Activated naive CD8-positive, alpha-beta T cell treated with anti-CD3 and anti-CD28 coated beads, Interleukin-2, amount 50 U/mL, for 24 hours (primary cell): ENCODE measurements at places on chromosomes 6 and 20.

DNA sequence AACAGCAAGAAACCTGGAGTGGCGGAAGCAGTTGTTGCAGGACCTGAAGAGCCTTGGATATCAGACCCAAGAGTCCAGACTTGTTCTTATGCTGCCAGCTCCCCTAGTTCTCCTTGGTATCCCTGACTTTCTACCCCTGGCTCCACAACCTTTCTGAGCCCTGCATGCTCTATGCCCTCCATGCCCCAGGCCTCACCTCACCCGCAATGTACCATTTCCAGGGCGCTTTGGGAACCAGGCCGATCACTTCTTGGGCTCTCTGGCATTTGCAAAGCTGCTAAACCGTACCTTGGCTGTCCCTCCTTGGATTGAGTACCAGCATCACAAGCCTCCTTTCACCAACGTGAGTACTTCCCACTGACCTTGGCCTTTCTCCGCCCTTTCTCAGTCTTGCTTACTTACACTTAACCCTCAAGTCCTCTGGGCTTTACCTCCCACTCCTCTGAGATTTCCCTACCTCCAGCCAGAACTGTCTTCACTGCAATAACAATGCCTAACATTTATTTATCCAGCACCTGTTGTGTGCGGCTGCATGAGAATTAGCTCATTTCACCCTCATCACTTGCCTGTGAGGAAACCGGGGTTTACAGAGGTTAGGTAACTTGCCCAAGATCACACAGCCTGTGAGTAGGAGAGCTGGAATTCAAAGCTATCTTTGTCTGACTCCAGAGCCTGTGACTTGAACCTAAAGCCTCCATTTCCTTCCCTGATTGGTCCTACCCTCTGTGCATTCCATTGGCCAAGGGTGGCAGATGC lies 2.3 kb downstream of the POFUT1 start:
- DNase-seq: no peak

GRCh38 chr6:11013721-11014070 lies 30.4 kb downstream of the ELOVL2 start:
- DNase-seq: no peak

GRCh38 chr6:18245642-18246041 lies 18.7 kb downstream of the DEK start:
- DNase-seq: peak; percentile 27

GRCh38 chr6:25227854-25228253 lies 51.3 kb upstream of the CARMIL1 start:
- no peak for DNase-seq

DNA sequence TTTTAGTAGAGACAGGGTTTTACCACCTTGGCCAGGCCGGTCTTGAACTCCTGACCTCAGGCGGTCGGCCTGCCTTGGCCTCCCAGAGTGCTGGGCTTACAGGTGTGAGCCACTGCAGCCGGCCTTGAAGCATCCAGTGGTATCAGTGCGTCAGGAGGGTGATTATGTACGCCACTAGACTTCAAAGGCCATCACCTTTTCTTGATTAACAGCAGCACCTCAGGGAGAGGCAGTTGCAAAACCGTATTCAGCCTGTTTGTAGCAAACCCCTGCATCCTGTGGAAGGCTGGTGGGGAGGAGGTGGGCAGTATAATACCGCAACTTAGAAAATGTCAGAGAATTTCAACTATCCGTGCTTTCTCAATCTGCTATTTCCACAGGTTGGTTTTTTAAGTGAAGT lies 27.3 kb upstream of the SHLD1 start:
- DNase-seq: peak; percentile 3

- DNase-seq: no peak
Measured at GRCh38 chr6:20148433-20148832, 63.8 kb downstream of the MBOAT1 start.

- DNase-seq: no peak
Measured at GRCh38 chr20:54843431-54843830, 368.0 kb downstream of the DOK5 start.

DNA sequence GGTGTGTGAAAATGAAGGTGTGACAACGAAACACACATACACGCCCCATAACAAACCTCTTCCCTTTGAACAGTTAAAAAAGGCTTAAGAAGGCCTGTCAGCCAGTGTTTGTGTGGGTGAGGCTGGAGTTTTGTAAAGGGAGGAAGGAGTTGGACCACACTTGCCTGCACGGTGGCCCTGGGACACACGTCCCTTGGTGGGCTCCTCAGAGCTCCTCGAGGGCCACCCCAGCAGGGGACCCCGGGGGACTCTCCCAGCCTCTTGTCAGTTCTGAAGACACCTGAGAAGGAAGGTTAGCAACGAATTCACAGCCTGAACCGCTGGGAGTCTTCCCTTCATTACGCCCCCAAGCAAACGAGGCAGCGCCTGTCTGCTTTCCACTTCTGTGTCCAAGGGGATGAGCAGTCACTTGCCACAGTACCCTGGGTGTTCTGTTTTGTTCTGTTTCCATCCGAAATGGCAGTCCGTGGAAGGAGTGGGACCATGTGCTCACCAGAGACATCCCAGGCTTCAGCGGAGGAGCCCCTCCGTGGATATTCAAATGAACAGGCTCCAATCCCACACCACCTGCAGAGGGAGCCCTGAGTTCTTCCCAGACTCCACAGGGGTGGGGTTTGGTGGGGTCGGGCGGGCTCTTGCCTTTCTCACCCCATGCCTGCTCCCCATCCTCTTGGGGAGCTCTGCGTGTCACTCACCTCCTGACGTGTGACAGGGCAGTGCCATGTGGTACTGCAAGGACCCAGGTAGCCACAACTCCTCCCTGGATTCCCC lies 68.6 kb downstream of the NRN1 start:
- DNase-seq: no peak

DNA sequence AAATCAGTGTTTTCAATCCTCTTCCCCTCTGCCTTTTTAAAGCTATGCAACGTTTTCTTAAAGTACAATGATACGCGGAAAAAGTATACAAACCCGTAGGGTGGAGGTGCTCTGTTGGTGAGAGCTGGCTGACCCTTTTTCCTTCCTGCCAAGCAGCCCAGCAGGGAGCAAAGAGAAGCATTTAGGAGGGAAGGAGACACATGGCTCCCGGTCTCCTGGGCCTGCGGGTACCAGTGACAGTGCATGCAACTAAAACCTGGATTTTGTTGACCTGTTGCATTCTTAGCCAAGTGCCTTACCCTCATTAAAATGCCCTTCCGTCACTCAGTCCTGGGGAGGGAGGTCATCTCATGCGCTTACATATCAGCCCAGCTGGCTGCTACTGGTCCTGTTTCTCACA lies 87.2 kb downstream of the SLX4IP start:
- no peak for DNase-seq

DNA sequence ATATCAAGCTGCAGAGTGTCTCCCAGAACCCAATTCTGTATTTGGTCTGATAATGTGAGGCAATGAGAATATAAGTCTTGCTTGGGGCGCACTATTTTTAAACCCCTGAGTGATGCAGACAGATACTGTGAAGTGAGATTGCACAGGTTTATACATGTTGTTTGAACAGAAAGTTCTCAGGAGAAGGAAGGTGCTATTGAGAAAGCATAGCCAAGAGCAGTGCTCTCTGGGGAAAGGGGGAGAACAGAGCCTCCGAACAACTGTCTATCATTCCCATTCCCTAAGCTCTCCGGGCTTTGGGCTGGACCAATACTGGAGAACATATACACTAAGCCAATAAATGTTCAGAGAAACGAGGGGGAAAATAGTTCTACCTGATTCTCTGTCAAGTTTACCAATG lies 75.8 kb downstream of the PERP start:
- DNase-seq: no peak

DNA sequence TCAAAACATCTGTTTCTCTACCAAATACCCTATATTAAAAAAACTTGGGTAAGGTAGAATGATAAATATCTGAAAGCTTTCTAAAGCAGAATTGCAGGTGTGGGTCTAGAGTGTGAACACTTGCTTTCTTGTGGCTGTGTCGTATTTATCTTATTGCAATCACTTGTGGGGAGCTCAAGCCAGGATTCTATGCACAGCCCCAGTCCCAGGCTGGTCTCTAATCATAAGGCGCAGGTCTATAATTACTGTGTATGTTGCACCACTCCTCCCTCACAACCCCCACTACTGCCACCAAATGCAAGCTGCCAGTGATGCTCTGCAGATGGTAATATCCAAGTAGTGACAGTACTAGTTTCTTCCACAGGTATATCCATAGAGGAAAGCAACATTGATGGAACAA lies 2.2 kb upstream of the E2F3 start:
- DNase-seq: no peak

GRCh38 chr6:90870561-90870960 lies 283.7 kb upstream of the MAP3K7 start:
- DNase-seq: no peak

DNA sequence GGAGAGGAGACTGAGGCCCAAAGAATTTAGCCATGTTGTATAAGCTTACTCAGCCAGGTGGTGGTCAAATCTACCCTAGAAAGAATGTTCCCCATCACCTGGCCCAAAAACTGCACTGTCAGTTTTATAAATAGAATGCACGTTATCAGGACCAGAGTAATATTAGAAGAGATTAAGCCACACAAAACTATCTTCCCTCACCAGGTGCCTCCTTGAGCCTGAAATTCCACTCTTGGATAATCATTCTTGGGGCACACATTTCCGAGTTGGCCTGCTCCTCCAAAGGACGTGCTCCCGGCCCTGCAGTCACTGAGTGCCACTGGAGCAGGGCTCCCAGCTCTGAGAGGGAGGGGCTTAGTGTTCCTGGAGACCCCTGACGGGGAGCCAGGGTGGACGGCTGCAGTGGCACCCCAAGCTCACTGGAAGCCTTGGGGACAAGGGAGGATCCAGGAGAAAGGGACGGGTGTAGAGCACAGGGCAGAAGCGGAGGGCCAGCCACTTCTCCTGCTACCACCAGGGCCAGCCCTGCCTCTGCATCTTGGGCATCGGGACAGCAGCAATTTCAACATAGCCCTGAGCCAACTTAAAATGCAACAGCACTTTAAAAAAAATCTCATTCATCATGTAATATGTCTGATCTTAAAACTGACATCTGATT lies 160.8 kb upstream of the QKI start:
- DNase-seq: no peak

DNA sequence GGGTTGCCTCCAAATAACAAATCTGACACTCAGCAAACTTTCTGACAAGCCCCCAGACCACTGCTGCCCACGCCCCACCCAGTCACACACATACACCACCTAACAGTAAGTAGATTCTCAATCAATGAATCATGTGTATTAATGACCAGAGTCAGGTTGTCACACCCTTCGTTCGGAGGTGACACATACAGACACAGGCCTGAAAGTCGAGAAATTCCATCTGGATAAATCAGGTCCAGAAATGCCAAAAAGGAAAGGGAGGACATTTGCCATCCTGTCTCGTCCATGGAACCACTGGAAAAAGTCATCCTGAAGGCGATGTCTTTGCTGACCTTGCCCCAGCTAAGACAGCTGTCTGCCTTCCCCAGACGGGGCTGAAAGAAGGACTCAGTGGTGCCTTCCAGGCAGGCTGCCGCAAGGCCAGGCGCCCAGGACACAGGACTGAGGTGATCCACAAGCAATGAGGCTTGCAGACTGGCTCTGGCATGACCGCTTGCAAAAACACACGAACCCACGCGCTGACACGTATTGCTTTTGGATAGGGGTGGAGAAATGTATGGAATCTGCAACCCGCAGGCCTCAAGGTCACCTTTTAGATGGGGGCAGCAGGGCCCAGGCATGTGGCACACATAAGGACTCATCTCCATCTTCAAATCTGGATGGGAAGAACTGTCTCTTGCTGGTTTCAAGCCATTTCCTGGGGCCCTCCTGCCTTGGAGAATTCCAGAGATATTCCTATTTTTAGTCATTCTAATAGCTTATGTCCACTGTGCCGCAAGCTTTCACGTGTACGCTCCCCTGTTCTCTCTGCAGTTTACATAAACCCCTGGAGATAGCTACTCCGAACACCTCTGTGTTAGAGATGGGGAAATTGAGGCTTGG lies 9.0 kb downstream of the NFATC2 start:
- DNase-seq: no peak

GRCh38 chr6:121593011-121593641 lies 157.7 kb downstream of the GJA1 start:
- no peak for DNase-seq

- DNase-seq: no peak
Measured at GRCh38 chr6:38686270-38687042, 16.5 kb downstream of the GLO1 start.

- no peak for DNase-seq
Measured at GRCh38 chr20:13249118-13249797, 28.2 kb downstream of the ISM1 start.

GRCh38 chr6:107827541-107827940 lies 3.4 kb upstream of the SCML4 start:
- DNase-seq: peak; percentile 64

DNA sequence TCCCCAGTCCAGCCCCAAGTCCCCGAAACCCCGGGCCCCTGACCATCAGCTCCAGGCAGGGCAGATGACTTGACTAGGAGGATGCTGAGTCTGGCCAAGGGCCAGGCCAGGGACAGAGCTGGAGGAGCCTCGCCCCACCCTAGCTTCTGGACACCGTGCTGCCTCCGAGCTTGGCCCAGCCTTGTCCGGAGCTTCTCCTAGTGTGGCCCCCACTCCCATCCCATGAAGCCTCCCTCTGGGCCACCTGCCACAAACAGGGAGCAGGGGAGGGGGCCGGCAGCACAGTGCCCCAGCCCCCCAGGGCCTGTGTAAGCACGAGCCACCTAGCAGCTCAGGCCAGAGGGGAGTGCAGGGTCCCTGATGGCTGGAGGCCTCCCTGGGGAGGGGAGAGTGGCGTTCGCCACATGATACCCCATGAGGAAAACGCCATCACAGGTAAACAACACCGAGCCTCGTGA lies 5.3 kb downstream of the EEF1A2 start:
- no peak for DNase-seq

- DNase-seq: no peak
Measured at GRCh38 chr20:15627501-15627903, 945.7 kb downstream of the KIF16B start.

GRCh38 chr6:24824142-24824938 lies 25.6 kb upstream of the ARMH2 start:
- no peak for DNase-seq

- no peak for DNase-seq
Measured at GRCh38 chr20:57353351-57353750, 2.3 kb downstream of the RAE1 start.

DNA sequence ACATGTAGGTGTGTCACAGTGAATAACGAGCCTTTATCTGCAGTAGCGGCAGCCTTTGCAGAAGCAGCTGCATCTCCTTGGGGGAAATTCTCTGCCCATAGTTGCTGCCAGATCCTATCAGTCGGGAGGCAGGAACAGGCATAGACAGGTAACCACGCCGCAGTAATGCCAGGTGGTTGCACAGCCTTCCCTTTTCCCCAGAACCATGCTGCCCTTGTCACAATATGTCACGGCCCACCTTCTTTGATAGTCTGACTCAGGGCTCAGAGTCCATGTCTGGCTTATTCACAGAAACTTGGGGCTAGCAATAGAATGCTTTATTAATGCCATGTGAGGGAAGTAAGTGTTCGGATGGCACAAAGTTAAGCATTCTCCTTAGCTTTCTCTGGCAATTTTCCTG lies 76.6 kb downstream of the F13A1 start:
- no peak for DNase-seq

- DNase-seq: peak; percentile 41
Measured at GRCh38 chr6:41713650-41714291, 21.6 kb downstream of the TFEB start.

GRCh38 chr6:90460051-90460450 lies 126.8 kb downstream of the MAP3K7 start:
- peak; percentile 57 for DNase-seq
